ENCODE measurements at places on chromosomes 2 and 18.

DNA sequence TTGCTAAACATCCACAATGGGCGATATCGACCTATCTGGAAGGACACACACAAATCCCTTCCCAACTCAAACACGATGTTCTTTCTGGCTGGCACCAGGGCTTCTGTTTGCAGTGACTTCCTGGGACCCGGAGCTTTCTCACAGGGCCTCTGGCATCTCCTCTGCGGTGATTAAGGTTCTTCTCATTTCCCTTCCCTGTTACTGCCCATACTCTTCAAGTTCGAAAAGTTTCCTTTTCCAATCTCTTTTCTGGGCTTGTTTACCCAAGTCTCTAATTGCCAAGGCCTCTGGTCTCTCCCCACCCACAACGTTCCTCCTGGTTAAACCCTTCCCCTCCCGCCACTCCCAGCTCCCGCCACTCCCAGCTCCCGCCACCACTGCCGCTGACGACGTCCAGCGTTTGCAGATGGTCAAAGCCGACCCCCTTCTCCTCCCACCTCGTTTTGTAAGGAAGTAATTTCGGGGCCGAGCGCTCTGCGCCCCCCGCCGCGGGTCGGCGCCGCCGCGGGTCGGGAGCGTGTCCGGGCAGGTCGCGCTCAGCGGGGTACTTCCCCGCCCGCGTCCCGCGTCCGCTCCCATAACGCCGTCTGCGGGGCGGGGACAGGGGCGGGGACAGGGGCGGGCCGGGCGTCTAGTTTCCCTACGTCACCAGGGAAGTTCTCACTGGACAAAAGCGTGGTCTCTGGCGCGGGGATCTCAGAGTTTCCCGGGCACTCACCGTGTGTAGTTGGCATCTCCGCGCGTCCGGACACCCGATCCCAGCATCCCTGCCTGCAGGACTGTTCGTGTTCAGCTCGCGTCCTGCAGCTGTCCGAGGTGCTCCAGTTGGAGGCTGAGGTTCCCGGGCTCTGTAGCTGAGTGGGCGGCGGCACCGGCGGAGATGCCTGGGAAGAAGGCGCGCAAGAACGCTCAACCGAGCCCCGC, at the start of gene PMAIP1:
Gene PMAIP1 (plus strand): TSS at position 699 of the 924 bp plus-strand sequence. CDS start 182 bp downstream, at position 881.
- DNase-seq, result peak; percentile 46

- no peak for DNase-seq
Measured at GRCh38 chr2:16170675-16171424, 230.5 kb downstream of the MYCN start.

GRCh38 chr2:10387033-10387432, 61.1 kb downstream of the ODC1 start:
- no peak for DNase-seq

GRCh38 chr2:130370490-130370889, 14.6 kb downstream of the PTPN18 start:
- no peak for DNase-seq

GRCh38 chr2:26457251-26457666, 20.7 kb downstream of the OTOF start:
- no peak for DNase-seq

GRCh38 chr2:224377751-224378700, 23.9 kb downstream of the FAM124B start:
- no peak for DNase-seq

GRCh38 chr18:13511961-13512577, 214.3 kb downstream of the FAM210A start:
- DNase-seq, result no peak

GRCh38 chr2:145411493-145411892, 891.6 kb upstream of the ZEB2 start:
- no peak for DNase-seq
